Anterior cingulate cortex (tissue), 58 donors: ENCODE measurements at places on chromosomes 3 and 15.

GRCh38 chr3:42529468-42529867 lies 27.0 kb downstream of the VIPR1 start:
- no peak for DNase-seq

DNA sequence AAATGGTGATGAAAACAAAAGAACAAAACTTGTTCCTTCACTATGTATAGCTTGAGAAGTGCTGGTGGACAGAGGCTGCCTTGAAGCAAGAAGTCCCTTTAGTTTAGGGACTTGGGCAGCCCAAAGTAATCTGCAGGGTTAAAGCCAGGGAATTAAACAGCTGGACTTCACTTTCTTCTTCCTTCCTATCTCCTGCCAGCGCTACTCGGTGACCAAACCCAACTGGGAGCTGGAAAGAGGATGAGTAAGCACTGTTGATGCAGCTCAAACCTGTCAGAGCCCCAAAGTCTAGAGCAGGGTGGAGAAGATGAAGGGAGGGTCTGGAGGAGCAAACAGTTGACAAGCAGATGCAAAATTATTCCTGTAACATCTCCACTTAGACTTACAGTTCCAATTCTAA lies 73.1 kb upstream of the FBN1 start:
- no peak for DNase-seq

GRCh38 chr3:158260392-158260791 lies 150.5 kb downstream of the RSRC1 start:
- no peak for DNase-seq

DNA sequence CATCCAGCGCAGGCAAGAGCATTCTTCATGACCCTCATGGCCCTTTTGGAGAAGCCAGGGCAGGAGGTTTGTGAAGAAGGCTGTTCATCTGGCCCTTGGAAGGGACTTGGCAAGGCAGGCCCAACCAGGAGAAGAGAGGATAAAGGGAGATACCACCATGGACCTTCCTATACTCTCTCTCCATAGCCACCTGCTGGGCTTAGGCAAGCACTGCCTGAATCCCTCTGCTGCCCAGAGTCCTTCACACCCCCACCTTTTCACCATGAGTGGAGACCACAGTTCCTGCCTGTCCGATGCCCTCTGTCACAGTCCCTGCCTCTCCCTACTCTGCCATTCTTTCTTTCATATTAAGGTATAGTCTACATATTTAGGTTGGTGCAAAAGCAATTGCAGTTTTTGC lies 10.6 kb upstream of the SFMBT1 start:
- no peak for DNase-seq

- DNase-seq: no peak
These were observed 72.8 kb downstream of the SMAD3 start for GRCh38 chr15:67137951-67138848.

DNA sequence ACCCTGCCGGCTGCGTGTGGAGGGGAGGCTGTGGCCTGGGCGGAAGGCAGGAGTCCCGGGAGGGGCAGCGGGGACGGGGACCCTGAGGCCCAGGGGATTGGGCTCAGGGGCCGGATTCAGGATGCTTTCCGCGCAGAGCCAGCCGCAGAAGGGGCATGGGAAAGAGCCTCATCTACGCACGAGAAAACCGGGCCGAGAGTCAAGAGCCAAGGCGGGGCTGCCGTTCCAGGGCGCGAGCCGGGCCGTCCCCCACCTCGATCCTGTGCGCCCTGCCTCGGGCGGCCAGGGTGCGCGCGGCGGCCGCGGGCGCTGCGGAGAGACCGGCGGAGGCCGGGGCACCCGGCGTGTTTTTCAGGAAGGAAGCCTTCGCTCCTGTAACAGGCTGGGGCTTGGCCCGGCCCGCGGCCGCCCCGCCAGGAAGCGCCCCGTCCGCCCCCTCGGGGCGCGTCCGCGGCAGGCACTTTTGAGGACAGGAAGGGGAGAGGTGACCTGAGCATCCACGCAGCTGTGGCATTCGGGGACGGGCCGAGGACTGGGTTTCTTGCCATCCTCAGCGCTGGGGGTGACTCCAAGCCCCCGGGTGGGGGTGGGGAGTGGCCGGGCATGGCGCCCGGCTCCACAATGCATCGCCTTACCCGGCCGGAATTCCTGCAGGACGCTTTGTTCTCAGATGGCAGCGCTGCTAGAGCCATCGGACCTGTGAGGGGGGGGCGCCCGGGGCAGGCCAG lies 62.3 kb upstream of the GATA2 start:
- no peak for DNase-seq

DNA sequence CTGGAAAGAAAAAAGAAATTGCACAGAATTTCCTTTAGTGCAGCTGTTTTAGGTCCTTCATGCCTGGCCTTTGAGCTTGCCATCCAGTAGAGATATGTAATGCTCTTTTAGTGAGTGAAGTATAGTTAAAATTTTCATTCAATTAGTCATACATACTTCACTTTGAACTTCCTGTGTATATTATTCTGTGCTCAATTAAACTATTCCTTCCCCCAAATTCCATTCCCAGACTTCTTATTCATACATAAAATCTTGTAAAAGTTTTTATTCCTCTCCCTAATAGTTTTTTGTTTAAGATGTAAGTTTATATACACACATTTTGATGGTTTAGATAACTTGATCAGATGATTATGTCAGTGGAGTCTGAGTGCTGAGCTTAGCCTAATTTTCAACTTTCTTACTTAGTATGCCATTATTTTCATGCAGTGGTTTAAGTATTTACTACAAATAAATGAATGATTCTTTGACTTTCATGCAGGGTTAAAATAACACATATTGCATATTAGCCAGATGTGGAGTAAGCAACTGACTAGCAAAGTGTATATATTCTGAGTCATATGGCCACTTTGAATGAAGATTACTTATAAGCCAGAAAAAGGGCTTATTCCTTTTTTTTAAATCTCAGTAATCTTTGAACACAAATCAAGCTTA lies 42.5 kb upstream of the ABHD10 start:
- no peak for DNase-seq

DNA sequence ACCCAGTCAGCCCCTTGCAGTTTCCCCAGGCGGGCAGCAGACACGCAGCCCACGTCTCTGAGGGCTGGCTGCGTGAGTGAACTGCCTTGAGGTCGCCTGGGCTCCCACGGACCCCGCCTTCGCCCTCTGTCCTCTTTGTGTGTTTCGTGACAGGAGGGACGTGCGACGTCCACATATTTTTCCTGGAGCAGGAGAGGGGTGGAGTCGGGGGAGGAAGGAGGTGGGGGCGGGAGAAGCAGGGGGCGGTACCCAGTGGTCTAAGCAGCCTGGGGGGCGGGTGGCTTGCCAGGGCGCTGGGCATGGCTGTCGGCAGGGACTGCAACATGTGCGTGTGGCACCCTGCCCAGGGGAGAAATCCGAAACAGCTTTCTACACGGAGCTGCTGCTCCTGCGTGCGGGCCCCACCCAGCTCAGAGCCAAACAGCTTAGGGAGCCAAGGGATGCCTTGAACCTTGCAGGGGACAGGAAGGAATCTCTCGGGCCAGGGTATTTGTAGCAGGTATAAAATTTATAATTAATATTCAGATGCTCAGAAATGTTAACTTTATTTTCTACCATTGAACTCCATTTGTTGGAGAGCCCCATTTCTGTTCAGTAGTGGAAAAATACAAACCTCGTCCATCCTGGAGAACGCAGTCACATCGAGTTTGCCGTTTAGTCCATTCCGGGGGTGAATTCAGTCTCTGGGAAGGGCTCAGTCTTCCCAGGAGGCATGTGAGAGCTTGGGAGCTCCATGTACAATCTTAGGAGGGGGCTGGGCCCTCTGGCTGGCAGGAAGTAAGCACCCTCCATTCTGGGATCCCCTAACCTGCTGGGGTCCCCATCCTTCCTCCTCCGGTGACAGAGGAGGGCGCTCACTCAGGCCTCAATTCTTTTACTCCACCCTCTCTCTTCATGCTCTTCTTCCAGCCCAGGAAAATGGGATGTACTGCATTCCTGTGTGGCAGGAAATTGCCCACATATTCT lies 79.1 kb upstream of the MEF2A start:
- no peak for DNase-seq

DNA sequence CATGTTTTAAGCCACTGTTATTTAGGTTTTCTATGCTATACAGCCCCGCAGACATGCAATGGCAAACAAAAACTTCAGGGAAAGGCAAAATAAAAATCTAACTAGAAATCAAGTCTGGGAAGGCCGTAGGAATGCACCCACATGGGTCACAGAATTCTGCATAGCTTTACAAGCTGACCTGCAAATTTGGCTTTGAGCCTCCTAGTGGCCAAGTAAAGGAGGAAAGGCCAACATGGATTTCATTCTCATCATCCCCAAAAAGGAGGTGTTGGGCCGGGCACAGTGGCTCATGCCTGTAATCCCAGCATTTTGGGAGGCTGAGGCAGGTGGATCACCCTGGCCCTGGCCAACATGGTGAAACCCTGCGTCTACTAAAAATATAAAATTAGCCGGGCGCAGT lies 124.3 kb downstream of the FBLN2 start:
- no peak for DNase-seq

GRCh38 chr3:161316006-161316689 lies 55.2 kb downstream of the SPTSSB start:
- no peak for DNase-seq

GRCh38 chr3:185175370-185175987 lies 22.6 kb upstream of the C3orf70 start:
- DNase-seq: peak; percentile 58

DNA sequence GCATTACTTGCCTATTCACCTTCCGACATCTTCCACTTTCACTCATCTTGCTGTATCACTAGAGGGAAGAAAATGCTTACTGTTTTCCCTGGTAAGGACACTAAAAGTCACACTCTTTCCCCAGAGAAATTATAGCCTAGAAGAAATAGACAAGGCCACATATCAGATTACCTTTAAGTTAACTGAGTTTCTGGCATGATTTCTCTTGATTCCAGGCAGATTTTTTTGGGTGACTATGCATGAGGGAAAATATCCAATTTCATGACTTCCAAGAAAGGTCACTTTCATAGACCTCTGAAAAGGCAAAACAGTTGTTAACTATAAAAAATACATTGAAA lies 30.3 kb downstream of the TCF12 start:
- DNase-seq: no peak

DNA sequence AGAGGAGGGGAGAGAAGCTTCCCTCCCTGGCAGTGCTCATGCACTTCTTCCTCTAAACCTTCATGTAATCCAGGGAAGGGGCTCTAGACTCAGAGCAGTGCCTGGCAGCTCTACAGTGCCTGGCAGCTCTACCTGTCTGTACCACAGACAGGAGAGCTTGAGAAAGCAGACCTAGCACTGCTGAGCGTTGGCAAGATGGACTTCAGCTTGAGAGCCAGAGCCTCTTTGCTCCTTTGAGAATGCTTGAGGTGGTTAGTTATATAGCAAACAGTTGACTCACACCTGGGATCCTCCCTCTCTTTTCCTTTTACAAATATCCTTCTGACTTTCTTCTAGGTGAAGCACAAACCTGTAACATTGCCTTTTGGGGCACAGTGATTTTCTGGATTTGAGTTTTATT lies 20.9 kb downstream of the FBXO22 start:
- DNase-seq: no peak

- no peak for DNase-seq
These were observed 171.6 kb downstream of the CD47 start for GRCh38 chr3:107919239-107919638.

GRCh38 chr15:58459045-58459444 lies 27.3 kb downstream of the LIPC start:
- no peak for DNase-seq

DNA sequence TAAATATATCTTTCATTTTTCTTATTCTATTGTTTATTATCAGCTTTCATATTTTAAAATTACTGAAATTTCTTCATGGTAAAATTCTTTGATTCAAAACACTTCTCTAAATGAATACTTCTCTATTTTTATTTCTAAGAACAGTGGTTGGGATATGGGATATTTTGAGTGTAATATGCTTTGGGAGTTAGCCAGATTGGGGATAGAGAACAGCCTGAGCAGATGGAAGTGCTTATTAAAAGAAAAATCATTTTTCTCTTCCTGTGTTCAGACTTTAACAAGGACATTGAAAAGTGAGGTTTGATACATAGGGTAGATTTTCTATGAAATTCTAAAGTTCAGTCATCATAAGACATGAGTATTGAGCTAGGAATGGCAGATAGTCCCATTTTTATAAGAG lies 84.8 kb downstream of the COL6A5 start:
- no peak for DNase-seq

GRCh38 chr15:67783303-67783702 lies 42.0 kb upstream of the SKOR1 start:
- DNase-seq: no peak

GRCh38 chr15:38205526-38206272 lies 46.9 kb upstream of the SPRED1 start:
- DNase-seq: no peak

DNA sequence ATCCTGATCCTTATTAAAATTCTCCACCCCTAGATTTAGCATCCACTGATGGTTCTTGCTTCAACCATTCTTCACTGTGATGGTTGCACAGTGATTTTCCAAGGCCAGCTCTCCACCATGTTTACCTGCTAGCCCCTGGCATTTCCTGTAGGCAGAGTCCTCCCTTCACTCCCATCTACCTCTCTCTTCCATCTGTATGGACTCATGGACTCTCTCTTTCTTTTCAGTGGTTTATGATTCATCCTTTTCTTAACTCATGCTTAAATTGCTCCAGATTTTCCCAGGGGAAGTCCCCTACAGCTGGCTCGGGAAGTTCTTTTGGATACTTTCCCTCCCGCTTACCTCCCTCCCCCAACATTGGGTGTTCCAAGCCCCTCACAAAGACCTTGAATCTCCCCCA lies 18.7 kb downstream of the TGM4 start:
- DNase-seq: no peak

- DNase-seq: no peak
These were observed 495 bp upstream of the COL7A1 start for GRCh38 chr3:48595526-48596121.

GRCh38 chr3:119781330-119782198 lies at the start of gene NR1I2:
TSS of gene NR1I2 (plus strand) at chr3:119782101.
- DNase-seq: no peak

DNA sequence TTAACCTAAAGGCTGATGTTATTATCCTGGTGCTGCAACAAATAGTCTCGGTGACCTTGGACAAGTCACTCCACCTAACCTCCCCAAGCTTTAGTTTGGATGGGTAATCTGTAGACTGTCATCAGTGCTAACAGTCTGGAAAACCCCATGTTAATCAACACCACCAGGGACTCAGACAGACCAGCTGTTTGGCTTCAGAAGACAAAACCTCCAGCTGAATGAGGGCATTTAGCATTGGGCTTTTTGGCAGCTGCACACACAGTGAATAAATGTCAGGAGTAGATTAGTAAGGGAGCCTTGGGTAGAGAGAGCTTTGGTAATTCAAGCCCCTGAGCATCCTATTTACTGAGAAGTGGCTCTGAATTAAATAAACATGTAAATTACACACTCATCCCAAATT lies 24.9 kb upstream of the C3orf80 start:
- no peak for DNase-seq

GRCh38 chr3:125006291-125006731 lies 49.5 kb downstream of the HEG1 start:
- DNase-seq: no peak

GRCh38 chr15:89363133-89363532 lies 28.5 kb upstream of the POLG start:
- no peak for DNase-seq

DNA sequence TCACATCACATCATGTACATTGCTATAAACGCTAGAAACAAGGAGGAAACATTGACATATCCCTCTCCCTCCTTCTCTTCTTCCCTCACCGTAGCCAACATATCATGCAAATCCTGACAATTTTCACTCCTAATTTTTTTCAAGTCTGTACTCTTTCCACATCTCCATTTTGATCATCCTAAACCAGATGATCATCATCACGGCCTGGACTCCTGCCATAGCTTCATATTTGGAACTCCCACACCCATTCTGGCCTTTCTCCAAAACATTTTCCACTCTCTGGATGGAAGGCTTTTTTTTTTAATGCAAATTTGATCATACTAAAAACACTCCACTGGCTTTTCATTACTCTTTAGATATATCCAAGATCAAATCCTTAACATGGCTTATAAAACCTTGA lies 248.0 kb upstream of the CNTN3 start:
- no peak for DNase-seq
